ENCODE measurements at places on chromosomes 16 and 17.

DNA sequence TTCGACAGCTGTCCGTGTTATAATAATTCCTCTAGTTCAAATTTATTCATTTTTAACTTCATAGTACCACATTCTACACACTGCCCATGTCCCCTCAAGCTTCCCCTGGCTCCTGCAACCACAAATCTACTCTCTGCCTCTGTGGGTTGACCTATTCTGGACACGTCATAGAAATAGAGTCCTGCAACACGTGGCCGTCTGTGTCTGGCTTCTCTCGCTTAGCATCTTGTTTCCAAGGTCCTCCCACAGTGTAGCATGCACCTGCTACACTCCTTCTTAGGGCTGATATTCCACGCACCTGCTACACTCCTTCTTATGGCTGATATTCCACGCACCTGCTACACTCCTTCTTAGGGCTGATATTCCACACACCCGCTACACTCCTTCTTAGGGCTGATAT lies 16.5 kb downstream of the SCGB1C2 start:
- DNase-seq, result no peak

DNA sequence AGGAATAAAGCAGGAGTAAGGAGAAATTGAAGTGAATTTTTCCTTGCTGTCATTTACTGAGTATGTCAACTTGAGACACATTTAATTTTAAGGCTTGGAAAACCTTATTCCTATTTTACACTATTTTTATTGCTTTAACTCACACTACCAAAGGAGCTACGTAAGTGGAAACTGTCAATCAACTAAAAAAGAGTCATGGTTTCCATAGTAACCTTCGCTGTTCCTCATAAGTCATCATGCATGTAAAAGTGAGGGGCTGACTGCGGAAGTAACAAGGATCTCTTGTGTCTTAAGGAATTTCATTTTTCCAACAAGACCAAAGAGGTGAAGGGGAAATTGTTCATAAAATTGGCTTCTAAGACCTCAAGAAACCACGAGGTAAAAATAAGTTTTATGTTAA lies 516.2 kb upstream of the CA10 start:
- DNase-seq, result no peak

DNA sequence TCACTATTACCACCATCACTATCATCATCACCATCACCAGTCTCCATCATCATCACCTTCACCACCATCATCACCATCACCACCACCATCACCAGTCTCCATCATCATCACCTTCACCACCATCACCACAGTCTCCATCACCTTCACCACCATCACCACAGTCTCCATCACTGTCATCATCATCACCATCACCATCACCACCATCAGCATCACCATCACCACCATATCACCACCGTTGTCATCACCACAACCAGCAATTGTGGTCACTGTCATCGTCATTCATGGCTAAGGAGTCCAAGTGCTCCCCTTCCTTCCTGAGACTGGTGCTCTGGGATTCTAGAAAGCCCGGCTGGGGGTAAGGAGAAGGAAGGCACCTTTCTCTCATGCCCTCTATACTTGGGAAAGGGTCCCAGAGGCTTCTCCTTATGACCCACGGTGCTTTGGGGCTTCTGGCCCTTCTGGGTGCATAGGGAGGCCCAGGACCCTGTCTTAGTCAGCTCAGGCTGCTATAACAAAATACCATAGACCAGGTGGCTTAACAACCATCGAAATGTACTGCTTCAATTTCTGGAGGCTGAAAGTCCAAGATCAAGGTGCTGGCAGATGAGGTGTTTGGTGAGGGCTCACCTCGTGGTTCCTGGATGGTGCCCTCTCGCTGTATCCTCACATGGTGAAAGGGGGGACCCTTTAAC lies 93.4 kb upstream of the GSE1 start:
- DNase-seq, result no peak

GRCh38 chr17:81223762-81224130 lies 981 bp upstream of the CEP131 start:
- DNase-seq, result peak; percentile 72

GRCh38 chr17:30369995-30370394 lies 8.7 kb upstream of the CPD start:
- no peak for DNase-seq

DNA sequence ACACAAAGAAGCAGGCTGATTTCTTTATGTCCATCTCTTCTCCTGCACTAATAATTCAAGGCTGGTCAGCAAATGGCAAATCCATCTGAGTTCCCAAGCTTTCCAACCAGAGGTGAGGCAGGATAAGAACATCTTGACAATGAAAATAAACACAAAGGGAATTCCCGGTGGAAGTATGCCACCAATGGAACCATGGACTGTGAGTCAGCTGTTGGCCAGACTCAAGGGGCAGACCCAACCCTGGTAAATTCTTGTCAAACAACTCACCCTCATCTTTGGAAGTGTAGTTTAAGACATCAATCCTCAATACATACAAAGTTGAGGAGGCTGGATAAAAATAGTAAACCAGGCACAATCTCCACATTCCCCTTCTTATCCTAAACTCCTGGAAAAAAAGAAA lies 74.3 kb upstream of the CES5A start:
- no peak for DNase-seq

GRCh38 chr16:50267651-50268050 lies 1.3 kb downstream of the ADCY7 start:
- DNase-seq, result no peak

GRCh38 chr17:64357191-64357981 lies 33.3 kb downstream of the PECAM1 start:
- DNase-seq, result no peak

All from B cell (primary cell).